Activated naive CD4-positive, alpha-beta T cell treated with anti-CD3 and anti-CD28 coated beads, Interleukin-2, amount 10 ng/mL, durations not matched to agents 7 days and 5 days (primary cell): ENCODE measurements at places on chromosomes 13 and 19.

DNA sequence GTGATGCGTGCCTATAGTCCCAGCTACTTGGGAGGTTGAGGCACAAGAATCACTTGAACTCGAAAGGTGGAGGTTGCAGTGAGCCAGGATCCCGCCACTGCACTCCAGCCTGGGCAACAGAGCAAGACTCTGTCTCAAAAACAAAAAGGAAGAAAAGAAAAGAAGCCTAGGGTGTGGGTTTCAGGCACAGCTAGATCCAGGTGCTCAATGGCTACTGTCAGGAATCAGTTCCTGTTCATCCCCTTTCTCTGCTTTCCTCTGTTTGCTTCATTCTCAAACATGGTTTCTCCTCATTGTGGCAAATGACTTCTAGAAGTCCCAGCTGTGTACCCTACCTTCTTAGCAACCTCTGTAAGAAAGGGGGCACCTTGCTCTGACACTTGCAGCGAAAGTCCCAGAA is 5.9 kb downstream of the CBLC start:
- DNase-seq: no peak

DNA sequence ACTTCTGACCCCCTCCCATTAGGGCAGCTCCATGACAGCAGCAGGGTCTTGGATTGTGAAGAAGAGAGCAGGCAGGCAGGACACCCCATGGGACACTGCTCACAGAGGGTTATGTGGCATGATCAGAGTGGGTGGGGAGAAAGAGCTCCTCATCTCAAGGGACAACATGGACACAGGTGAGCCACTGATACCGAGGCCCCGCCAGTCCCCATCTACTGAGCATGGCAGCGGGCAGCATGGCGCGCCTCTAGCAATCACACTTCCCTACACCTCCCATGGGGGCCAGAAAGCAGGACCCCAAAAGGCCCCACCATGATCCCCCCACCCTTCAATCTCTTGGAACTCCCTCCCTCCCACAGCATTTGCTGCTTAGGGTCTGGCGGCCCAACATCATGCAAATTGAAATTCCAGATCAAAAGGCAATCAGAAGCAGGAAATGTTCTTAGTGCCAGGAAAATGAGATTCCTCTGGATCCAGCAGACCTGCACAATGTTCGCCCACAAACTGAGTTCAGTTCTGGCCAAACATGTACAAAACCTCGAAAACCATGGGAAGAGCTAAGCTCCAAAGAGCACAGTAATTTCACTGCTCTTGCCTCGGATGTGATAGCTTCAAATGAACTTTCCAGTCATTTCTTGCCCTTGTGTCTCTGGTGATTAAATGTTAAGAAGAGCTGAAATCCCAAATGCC is 14.8 kb downstream of the DOCK9 start:
- DNase-seq: no peak

- no peak for DNase-seq
Measured at GRCh38 chr13:46996316-46997030, 99.6 kb upstream of the HTR2A start.

- no peak for DNase-seq
Measured at GRCh38 chr13:33388286-33388998, 102.9 kb upstream of the STARD13 start.

- no peak for DNase-seq
Measured at GRCh38 chr19:46875234-46875633, 14.4 kb downstream of the ARHGAP35 start.

DNA sequence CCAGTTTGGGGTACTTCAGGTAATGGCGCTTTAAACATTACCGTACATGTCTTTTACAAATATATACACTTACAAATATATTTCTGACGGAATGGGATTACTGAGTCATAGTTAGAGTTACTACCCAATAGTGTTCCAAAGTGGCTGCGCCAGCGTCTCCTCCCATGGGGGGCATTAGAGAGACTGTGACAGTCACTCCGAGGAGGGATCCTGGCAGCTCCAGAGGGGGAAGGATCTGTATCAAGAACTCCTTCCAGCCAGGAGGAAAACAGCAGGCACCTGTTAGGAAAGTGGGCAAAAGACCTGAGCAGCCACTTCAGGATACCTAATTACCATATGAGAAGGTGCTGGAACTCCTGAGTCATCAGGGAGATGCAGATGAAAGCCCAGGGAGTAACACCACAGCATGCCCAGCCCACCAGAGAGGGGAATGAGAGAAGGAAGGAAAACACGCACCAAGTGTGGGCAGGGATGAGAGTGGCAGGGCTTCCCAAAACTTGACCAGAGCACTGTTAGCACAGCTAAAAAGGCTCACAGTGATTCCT is 52.9 kb downstream of the SLC7A9 start:
- no peak for DNase-seq

GRCh38 chr19:4368128-4368820 is 24.9 kb downstream of the MPND start:
- peak; percentile 34 for DNase-seq

DNA sequence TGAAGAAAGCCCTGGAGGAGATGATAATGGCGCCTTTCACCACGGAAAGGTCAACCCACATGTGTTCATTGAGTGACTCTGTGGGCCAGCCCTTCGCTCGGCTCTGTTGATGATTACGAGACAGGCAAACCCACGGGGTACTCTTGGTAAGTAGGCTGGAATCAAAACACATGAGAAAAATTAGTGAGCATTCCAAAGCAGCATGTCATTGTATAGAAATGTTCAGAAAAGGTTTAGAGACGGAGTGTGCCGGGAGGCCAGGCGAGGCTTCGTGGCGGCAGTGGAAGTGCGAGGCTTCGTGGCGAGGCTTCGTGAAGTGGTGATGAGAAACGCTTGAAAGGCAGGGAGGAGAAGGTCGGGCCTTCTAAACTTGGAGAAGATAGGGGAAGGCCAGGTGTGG is 144.3 kb downstream of the ZNF536 start:
- DNase-seq: no peak

- DNase-seq: no peak
Measured at GRCh38 chr13:102190930-102191329, 210.9 kb downstream of the FGF14 start.

- no peak for DNase-seq
Measured at GRCh38 chr19:16673231-16673630, 12.3 kb downstream of the TMEM38A start.

- no peak for DNase-seq
Measured at GRCh38 chr13:80873589-80873988, 532.7 kb upstream of the SPRY2 start.

DNA sequence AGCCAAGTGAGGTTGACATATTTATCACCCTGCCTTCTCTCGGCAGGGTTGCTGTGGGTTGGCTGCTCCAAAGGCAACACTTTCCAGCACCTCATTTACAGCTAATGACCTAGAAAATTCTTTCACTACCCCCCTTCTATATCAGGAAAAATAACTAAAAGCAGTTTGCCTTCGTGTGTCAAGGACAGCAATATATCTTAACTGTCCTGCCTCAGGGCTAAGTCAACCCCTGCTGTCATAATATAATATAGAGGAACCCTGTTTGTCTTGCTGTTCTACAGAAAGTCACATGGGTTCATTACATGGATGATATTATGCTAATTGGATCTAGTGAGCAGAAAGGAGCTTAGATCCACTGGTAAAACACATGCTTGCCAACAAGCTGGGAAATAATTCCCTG is 28.1 kb upstream of the USP12 start:
- no peak for DNase-seq

- no peak for DNase-seq
Measured at GRCh38 chr13:45132369-45133064, 12.2 kb downstream of the GTF2F2 start.

- no peak for DNase-seq
Measured at GRCh38 chr13:91725646-91726045, 327.2 kb downstream of the GPC5 start.

GRCh38 chr19:53537521-53538377 is at the start of gene ZNF331:
Gene ZNF331, plus strand, starts transcription at chr19:53538145. Its CDS starts 31,232 bp downstream, at chr19:53569377.
- peak; percentile 87 for DNase-seq

DNA sequence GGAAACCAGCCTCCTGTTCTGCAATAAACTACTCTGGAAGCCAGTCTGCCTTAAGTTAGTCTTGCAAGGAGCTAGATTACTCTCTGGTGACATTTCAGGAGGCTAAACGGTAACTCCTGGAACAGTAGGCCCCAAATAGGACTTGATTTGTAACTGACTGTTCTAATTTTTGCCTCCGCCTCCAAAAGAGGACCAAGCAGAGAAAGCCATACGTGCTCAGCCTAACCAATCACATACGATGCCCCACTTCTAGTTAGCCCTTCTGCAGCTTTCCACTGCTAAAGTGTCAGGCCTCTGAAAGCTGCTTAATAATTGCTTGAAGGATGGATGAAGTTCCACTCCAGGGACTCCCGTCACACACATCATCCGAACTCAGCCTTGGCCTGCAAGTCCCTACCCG is 744 bp downstream of the ZNF805 start:
- DNase-seq: no peak

DNA sequence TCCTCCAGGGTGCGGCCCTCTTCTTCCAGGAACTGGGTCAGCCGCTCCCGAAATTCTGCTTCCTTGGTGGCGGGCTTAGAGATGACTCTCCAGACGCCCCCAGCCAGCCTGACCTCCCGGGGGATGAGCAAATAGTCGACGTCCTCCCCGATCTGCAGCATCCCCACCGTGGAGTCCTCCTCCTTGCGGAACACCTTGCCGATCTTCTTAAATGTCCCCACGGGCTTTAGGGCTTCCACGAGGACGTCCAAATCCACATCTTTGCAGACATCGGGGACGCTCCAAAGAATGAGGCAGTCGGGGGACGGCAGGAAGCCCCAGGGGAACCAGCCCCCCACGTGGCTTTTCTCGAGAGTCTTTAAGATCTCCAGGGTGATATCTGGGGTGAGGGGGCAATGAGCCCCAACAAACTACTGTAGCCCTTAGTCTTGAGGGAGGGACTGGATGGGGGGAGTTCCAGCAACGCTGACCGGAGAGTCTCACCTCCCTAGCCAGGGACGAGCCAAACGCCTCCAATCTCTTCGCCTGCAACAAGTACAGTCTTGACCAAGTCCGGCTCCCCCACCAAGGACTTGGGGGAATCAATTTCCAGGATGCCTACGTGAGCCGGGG is 608 bp downstream of the CCDC8 start:
- no peak for DNase-seq

DNA sequence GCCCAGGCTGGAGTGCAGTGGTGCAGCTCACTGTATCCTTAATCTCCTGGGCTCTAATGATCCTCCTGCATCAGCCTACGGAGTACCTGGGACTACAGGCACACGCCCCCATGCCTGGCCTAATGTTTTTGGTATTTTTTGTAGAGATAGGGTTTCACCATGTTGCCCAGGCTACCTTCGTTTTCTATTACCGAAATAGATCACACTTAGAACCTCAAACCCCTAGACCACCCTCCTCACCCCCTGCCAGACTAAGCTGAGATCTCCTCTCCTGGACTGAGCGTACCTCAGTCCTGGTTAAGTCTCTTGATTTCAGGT is 391 bp downstream of the KLF1 start:
- DNase-seq: no peak

GRCh38 chr19:2726904-2727639 is 5.9 kb upstream of the DIRAS1 start:
- DNase-seq: no peak

DNA sequence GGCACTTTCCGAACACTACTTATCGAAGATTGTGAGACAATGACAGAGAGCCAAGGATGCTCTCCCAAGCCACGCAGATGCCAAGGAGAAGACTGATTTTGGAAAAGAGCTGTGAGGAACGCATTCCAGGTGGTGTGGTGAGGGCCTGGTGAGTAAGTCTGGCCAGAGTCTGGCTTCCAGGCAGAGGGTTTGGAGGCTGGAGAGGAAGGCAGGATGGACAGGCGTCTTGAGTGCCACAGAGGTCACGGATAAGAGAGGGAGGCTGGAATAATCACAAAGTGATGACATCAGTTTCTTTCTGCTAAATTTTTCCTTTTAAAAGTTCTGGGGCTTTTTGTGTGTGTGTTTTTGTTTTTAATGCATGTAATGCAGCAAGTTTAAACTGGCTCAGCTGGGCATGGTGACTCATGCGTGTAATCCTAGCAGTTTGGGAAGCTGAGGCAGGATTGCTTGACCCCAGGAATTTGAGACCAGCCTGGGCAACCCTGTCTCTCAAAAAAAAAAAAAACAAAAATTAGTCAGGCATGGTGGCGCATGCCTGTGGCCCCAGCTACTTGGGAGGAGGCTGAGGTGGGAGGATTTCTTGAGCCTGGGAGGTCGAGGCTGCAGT is 235.1 kb downstream of the NALCN start:
- DNase-seq: no peak

- DNase-seq: no peak
Measured at GRCh38 chr13:38830442-38831045, 143.7 kb downstream of the FREM2 start.

DNA sequence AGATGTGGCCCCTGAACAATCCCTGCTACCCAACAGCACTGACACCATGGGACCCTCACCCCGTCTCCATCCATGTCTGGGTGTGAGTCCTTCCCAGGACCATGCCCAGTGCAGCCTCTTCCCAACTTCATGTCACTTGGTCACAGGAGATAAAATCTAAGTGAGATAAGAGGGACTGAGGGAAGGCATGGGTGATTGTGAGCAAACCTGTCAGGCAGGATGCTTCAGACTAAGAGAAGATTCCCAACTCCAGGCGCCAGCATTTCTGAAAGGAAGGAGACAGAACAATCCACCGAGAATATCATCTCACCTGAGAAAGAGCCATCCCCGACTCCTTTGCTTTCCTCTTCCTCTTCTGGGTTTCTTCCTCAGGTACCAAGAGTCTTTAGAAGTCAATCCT is 7.5 kb downstream of the ZNF320 start:
- DNase-seq: no peak

DNA sequence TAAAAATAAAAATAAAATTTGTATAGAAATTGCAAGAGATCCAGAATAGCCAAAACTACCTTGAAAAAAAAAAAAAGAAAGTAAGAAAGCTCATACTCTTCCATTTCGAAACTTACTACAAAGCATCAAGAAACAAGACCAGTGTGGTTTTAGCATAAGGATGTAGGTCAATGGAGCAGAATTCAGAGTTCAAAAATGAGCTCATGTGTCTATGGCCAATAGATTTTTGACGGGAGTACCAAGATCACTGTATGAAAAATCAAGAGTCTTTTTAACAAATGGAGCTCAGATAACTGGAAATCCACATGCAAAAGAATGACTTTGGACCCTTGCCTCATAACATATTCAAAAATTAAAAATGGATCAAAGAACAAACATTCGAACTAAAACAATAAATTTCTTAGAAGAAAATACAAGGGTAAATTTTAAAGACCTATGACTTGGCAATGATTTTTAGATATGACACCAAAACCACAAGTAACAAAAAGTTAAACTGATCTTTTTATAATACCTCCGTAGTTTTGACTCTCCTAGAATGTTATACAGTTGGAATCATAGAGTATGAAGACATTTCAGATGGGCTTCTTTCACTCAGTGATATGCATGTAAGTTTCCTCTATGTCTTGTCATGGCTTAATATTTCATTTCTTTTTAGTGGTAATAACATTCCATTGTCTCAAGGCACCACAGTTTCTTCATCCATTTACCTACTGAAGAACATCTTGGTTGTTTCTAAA is 43.2 kb downstream of the KLF12 start:
- no peak for DNase-seq
